ENCODE measurements at places on chromosomes 1 and 21.
A peak's percentile ranks its signal among the peaks of the same experiment; 100 is the strongest.

DNA sequence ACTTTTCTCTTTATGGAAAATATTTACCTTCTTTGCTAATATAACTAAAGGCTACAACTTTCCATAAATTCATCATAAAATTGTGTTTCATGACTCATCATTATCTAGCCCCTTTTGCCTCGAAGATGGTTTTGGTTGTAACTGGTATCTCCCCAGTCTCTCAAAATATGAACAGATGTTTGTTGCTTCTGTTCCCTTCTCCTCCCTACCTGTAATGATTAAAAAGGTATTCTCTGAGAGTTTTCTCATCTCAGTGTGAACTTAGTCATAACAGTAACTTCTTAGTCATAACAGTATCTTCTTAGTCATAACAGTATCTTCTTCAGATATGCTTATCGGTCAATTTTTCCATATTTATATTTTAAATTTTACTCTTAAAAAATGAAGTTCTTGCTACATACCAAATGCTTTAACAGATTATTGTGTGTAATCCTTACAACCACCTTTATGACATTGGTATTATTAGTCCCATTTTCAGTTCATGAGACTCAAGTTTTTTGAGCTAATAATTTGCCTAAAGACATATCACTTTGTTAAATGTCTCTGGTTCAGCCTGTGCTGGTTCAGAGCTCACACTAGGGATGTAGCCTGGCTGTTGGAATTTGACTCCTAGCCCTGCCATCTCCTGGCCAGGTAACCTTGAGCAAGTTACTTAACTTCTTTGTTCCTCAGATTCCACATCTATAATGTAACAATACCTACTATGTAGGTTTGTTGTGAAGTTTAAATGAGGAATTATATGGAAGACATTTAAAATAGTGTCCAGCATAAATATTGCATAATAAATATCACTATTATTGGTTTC, 32.6 kb downstream of the ATP1B1 start:
- DNase-seq: no peak

DNA sequence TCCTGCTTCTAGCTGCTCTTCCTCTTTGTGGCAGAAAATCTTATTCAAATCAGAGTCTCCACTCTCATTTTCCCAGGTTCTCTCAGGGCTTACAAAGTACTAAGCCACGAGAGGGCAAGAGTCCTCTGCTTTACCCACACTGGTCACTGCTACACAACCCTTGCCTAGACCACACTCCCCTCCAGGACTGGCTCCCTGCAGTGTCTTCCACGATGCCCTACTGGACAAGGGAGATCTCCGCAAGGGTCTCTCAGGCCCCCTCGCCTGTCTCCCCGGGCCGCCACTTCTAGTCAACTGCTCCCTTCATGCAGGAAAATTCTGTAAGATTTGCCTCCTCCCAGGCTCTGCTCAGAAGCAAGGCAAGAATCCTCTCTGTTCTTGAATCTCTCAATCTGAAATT, 319.6 kb downstream of the RRAGC start:
- no peak for DNase-seq

DNA sequence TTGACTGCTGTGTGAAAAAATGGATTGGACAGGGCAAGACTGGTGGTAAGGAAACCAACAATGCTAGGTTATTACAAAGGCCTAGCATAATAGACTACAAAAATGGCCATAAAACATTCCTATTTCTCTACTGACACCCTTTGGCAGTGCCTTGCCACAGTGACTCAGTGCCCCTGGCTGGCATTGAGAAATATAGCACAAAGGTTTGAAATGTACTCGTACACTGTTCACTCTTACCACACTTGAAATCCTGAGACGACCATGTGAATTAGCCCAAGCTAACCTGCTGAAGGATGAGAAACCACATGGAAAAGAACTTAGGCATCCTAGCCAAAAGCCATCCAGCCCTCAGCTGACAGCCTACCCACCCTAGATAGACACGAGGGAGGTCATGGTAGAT, 149.8 kb upstream of the PALMD start:
- DNase-seq: no peak

GRCh38 chr1:30511563-30511962, 211.8 kb downstream of the MATN1 start:
- no peak for DNase-seq

- DNase-seq: no peak
Observed at GRCh38 chr1:86375688-86376087, 20.4 kb downstream of the ODF2L start.

- DNase-seq: no peak
Observed at GRCh38 chr1:33319949-33320618, 814 bp downstream of the A3GALT2 start.

- DNase-seq: no peak
Observed at GRCh38 chr21:27292783-27293182, 325.9 kb upstream of the ADAMTS5 start.

- DNase-seq: no peak
Observed at GRCh38 chr1:154972517-154973343, 1.8 kb upstream of the CKS1B start.

DNA sequence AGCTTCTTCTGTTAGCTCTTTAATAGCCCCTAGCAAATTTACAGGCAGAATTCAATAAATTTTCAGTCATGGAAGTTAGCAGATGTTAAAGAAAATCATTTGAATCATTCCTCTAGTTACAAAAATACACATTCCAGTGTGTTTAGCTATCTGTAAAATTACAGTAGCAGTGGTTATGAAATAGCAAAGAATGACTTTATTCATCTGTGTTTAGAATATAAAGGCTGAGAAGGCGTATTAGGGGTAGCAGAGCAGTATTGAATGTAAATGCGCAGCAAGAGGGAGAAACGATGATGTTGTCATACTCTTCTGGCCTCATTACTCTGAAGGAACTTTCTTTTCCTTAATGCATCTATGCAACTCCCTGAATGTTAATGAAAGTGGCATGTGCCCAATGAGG, 106.2 kb upstream of the CYYR1 start:
- DNase-seq: no peak

- no peak for DNase-seq
Observed at GRCh38 chr1:234586304-234586703, 23.7 kb downstream of the IRF2BP2 start.

DNA sequence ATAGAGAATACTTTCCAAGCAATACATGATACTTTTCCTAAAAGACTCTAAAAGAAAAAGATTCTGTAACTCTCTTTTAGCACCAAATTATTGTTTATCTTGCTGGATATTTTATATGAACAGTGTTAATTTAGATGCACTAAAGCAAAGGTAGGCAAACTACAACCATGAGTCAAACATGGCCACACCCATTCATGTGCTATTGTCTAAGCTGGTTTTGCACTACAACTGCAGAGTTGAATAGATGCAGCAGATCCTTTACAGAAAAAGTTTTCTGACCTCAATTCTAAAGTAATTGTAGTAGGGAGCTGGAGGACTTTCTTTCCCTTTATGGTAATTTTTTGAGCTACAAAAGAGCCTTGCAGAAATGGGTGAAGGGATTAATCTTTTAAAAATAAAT, 19.4 kb downstream of the BLZF1 start:
- DNase-seq: no peak

DNA sequence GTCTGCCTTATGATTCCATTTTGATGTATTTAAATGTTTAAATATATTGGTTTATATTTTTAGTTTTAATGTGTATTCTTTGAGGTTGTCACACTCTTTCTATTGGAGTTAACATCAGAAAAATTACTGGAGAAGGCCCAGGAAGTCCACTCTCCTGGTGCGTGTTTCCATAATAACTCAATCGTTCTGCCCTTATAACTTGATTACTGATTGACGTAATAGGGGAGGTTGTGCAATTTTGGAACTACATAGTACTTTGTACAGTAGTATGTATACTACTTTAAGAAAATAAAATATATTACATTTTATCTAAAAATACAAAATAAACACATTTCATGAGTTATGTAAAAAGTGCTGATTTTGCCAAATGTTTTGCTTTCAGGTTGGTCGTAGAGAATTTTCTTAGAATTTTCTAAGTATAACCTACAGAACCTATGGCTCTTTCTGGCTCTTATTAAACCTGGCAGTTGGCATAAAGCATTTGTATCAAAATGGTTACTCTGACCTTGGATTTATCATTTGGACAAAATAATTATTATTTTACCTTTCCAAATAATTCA, 5.7 kb downstream of the PLA2G4A start:
- DNase-seq: no peak

GRCh38 chr1:117605774-117606648, at the start of gene TENT5C:
TENT5C (plus strand) TSS chr1:117606048; CDS start chr1:117622869, 16,821 bp downstream.
- peak; percentile 73 for DNase-seq

GRCh38 chr1:240394353-240394752, 217.6 kb downstream of the GREM2 start:
- no peak for DNase-seq

GRCh38 chr1:168373869-168374268, 93.2 kb downstream of the TBX19 start:
- DNase-seq: no peak

- DNase-seq: no peak
Observed at GRCh38 chr1:213448360-213448759, 397.3 kb downstream of the RPS6KC1 start.

DNA sequence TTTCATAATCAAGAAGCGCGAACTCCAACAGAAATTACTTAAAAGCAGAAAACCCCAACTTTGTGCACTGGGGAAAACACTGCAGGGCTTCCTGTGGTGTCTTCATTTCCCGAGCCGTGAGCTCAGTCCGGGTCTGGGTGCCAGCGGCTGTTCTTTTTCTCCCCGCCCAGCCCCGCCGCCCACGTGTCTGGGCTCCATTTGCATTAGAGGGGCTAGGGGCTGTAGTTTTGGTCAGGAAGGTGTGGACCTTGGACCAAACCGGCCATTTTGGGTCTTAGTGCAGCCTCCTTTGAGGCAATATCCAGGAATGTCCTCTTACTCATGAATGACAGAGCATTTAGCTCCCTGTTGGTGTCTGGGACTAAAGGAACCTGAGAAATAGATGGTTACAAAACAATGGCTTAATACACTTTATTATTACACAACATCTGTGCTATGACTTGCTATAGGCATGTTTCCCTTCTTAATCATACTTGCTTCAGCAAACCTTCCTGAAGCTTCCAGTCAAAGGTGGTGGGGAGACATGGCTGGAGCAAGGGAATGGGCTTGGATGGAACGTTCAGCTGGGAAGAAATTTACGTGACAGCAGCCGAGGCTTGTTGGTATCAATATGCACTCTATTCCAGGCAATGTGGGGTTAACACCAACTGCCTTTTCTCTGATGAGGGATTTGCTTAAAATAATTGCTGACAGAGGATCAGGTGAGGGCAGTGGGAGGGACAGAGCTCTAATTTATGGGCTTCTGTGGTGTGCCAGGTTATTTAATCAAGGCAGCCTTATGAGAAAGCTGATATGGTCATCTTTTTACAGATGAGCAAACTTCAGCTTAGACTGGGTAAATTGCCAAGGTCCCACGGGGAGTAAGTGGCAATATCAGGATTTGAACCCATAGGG, 1.1 kb downstream of the AGTRAP start:
- DNase-seq: no peak

DNA sequence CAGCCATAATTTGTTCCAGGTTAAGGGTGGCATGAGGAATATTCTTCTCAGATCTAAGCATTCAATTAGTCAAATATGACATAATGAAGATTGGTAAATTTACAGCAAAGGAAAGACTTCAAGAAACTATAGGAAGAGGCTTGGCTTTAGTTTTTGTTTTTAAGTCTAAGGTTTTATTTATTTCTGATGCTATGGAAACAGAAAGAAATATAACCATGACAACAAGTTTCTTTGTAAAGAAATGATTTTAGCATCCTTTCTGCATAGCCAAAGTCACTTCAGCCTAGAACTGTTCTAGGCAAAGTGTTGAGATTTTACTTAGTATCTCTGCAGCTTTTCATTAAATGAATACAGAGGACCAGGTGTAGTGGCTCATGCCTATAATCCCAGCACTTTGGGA, 27.7 kb downstream of the PEA15 start:
- no peak for DNase-seq
